Testis (tissue), 5 donors: ENCODE measurements at places on chromosomes 5 and 9. TPM values are rescaled to one million over a fixed set of nuclear protein-coding genes. Genes with fewer than 3 reads are reported as not detected.
A peak's percentile ranks its signal among the peaks of the same experiment; 100 is the strongest.

GRCh38 chr5:62354028-62354874 is 48.2 kb downstream of the KIF2A start:
- DNase-seq: peak; percentile 39

DNA sequence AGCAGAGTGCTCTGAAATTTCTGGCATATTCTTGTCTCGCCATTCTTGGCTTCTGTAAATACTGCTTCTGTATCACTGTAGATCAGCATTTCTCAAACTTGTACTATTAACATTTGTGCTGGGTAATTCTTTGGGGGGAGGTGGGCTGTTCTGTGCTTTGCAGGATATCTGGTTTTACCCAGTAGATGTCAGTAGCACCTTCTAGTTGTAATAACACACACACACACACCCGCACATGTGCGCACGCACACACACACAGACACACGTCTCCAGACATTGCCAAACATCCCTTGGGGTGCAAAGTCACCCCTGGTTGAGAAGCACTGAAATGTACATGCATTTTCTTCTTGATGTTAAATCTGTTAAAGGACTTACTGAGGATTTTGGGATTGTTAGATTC is 304.1 kb downstream of the MAT2B start:
- no peak for DNase-seq

- no peak for DNase-seq
Measured at GRCh38 chr5:149365418-149365817, 7.6 kb downstream of the PCYOX1L start.

GRCh38 chr9:117354997-117355396 is 59.9 kb downstream of the ASTN2 start:
- DNase-seq: no peak

The ZFP2 gene
- 10.4 TPM for total RNA-seq

The LCN9 gene
- 0.68 TPM for total RNA-seq

GRCh38 chr9:86328156-86328555 is 26.1 kb downstream of the TUT7 start:
- DNase-seq: no peak

The ADAMTS2 gene
- total RNA-seq: 13.6 TPM

- peak; percentile 16 for DNase-seq
Measured at GRCh38 chr5:1522601-1523479, 920 bp downstream of the LPCAT1 start.

The TPRN gene
- 25.9 TPM for total RNA-seq

- DNase-seq: peak; percentile 65
Measured at GRCh38 chr9:19431361-19432171, 22.8 kb downstream of the ACER2 start.

The KIF12 gene
- total RNA-seq: 9.2 TPM
